Kidney (tissue), 22 donors: ENCODE measurements at places on chromosomes 1 and 21.

- DNase-seq: no peak
These were observed 110.5 kb upstream of the USH2A start for GRCh38 chr1:216533776-216534175.

DNA sequence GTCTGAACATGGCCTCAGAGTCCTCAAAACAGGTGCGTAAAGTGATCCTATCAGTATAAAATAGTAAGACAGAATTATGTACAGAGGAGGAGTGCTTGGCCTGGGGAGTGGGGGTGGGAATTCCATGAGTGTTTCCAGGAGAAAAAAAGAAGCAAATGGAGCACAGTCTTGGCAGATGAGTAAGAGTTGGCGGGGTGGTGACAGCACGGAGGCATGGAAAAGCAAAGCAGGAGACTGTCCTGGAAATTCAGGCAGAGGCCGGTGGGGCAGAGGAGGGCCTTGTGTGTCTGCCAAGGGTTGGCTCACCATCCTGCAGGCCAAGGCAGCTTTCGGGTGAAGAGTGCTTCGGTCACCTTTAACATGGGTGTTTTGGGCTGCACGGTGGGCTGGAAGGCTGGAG lies 63.4 kb downstream of the OPTC start:
- no peak for DNase-seq

DNA sequence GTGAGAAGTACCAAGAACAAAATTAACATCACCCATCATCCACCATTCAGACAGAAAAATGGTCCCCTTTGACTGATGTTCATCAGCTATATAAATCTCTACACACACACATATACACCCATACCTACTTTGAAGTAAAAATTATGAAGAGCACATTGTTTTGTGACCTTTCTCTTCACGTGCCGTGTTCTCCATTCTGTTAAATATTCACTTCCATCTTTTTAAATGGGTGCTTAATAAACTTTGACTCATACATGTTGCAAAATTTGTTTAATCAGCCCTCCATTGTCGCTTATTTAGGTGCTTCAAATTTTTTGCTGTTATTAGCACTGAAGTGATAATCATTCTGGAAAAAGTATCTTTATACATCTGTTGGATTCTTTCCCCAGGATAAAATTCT lies 80.1 kb downstream of the CLIC6 start:
- no peak for DNase-seq

DNA sequence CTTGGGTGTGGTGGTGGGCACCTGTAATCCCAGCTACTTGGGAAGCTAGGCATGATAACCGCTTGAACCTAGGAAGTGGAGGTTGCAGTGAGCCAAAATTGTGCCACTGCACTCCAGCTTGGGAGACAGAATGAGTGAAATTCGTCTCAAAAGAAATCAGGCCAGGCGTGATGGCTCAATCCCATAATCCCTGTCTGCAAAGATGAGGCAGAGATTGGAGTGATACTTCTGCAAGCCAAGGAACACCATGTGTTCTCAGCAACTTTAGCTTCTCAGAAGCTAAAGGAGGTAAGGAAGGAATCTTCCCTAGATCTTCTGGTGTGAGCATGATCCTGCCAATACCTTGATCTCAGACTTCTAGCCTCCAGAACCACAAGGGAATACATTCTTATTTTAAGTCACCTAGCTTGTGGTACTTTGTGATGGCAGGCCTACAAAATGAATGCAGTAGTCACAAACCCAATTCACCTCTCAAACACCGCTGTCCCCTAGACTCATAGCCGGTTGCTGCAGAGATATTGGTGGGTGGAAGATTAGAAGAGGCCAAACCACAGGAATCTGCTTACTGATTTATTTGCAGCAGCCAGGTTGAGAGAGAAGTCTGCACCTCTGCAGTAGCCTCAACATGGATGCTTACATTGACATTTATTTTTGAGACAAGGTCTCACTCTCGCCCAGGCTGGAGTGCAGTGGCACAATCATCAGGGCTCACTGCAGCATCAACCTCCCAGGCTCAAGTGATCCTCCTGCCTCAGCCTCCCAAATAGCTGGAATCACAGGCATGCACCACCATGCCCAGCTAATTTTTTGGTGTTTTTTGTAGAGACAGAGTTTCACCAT lies 18.6 kb downstream of the L1TD1 start:
- DNase-seq: no peak

DNA sequence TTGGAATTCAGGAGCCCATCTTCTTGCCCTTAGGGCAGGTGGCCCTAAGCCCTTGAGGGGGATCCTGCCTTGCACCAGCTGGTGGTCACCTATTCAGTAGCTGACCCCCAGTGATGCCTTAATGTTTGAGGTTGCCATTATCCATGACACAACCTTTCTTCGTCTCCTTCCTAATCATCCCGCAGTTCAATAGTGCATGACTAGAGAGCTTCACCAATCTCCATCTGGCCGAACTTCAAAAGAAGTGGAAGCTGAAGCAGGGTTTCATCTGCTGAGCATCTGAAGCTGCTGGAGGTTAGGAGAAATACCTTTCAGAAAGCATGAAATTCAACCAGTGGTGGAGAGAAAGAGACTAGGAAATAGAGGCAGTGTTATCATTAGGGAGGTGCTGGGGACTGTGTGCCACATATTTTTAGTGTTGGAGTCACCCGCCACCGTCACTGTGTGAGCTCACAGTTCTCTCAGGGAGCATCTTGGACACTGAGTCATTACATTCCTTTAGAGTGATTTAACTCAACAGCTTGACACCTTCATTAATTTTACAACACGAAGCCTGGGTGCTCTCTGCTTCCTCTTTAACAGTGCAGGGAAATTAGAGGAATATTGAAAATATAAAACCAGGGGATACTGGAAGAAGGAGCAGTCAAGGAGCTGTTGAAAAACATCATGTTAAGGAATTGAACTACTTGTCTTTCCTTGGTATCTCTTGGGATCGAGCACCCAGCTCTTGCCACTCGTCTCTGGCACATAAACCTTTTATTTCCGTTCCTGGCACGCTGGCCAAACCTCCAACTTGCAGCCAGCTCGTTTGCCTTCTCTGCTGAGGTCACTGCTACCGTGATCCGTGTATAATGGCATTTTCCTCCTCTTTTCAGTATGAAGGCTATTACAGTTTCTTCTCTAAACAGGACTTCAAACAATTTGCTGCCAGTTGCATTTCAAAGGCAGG lies 53.6 kb downstream of the PEX14 start:
- DNase-seq: peak; percentile 28

GRCh38 chr1:179302070-179302469 lies 8.5 kb downstream of the SOAT1 start:
- no peak for DNase-seq

DNA sequence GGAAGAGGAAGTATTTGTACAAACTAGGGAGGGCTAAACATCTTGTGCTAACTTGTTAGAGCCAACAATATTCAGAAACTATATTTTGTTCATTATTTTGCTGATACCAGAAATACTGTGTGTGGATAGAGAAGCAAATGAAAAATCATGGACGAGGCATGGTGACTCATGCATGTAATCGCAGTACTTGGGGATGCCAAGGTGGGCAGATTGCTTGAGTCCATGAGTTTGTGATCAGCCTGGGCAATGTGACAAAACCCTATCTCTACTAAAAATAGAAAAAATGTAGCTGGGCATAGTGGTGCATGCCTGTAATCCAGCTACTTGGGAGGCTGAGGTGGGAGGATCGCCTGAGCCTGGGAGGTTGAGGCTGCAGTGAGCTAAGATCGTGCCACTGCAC lies 13.4 kb downstream of the LRRC41 start:
- no peak for DNase-seq
